SHP77 (cell line): ENCODE measurements at places on chromosomes 5 and 9.

- DNase-seq: no peak
Observed at GRCh38 chr9:129544761-129545160, 76.1 kb downstream of the C9orf50 start.

GRCh38 chr9:125538092-125538473 lies 168.9 kb downstream of the MAPKAP1 start:
- peak; percentile 73 for DNase-seq

DNA sequence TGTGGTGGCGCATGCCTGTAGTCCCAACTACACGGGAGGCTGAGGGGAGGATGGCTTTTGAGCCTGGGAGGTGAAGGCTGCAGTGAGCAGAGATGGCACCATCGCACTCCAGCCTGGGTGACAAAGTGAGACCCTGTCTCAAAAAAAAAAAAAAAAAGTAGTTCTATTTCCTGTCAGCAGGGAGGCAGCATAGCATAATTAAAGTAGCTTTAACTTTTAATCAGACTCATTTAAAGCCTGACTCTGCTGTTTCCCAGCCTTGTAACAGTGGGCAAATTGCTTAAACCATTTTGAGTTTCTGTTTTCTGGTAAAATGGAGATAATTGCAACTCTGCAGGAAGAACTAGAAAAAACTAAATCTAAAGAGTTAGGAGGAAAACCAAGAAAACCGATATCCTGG lies 31.2 kb downstream of the CNOT6 start:
- no peak for DNase-seq

GRCh38 chr5:87899208-87899661 lies 369.4 kb downstream of the TMEM161B start:
- DNase-seq: no peak

DNA sequence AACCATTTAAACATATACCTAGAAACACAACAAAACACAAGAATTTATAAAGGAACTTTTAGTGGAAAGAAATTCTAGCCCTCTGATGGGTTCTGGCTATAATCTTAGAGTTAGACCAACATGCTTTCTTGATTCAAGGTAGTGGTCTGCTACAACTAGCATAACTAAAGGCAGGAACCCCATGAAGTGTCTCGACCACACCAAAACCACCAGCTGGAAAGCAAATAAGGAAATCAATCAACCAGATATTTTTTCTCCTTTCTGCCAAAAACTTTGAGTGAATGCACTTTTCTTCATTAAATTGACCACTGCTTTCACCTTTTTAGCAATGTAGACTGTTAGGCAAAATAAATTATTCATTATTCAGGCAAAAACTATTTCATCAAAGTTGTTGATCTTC lies 346.4 kb downstream of the EBF1 start:
- no peak for DNase-seq

DNA sequence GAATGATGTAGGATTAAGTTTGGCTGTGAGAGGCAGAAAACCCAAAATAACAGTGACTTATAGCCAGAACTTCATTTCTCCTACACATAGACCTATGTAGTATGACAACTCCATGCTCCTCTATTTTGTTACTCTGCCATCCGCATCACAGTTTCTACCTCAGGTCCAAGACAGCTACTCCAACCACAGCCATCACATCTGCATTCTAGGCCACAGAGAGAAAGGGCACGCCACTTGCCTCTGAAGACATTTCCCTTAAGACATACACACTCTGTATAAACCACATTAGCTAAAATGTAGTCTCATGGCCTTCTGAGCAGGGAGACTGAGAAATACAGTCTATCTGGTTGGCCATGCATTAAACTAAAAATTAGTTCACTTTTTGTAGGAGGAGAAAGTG lies 10.0 kb downstream of the SPINK4 start:
- DNase-seq: no peak

GRCh38 chr5:10565785-10566542 lies 2.1 kb downstream of the ANKRD33B start:
- DNase-seq: no peak
